Activated CD4-positive, CD25-positive, alpha-beta regulatory T cell treated with anti-CD3 and anti-CD28 coated beads, Interleukin-2, amount 50 U/mL, for 72 hours (primary cell): ENCODE measurements at places on chromosomes 2 and 18.

DNA sequence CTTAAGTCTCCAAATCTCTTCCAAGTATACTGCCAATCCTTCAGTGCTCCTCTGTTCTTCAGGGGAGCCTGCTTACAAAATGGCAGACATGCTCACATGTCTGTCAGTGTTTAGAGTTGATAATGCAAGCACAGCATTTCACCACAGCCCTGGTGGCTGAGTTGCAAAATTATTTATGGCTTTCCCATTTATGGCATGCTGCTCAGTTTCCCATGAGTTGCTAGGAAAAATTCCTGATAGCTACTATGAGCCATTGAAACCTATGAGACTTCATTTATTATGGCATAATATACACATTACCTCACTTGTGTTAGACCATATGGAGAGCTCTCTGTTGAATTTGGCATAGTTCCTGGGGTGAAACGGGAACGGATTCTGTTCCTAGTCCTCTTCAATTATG is 448.7 kb upstream of the TCF4 start:
- no peak for DNase-seq

GRCh38 chr2:184927040-184927439 is 328.7 kb downstream of the ZNF804A start:
- no peak for DNase-seq

DNA sequence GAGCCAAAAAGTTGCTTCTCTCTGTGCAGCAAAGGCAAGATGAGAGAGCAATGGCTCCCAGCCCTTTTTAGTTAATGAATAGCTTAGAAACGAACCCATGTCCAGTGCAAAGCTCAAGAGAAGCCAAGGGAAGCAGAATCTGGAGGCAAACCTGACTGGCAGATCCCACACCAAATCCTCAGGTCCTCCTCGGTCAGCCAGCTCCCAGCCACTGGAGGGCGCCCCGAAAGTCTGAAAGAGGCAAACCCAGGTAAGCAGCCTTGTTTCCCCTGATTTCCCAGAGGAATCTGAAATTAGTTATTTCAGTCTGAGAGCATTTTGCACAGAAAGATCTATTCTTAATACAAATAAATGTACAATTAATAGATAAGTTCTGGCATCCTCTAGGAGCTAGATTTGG is 71.3 kb upstream of the PID1 start:
- DNase-seq: no peak

GRCh38 chr18:41756141-41756540 is 198.9 kb upstream of the PIK3C3 start:
- no peak for DNase-seq

DNA sequence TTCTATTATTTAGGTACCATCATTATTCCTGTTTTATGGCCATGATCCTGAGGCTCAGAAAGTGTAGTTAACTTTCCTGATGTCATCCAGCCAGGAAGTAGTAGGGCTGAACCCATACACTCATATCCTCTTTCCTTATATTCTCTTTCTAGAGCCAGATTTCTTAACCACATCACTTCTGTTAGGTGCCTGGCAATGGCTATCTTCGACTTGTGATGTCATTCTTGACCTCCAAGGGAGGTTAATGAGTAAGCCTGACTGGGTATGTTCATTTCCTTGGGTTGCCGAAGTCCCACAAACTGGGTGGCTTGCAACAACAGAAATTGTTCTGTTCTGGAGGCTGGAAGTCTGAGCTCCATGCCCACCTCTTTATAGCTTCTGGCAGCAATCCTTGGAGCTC is 43.4 kb downstream of the ITGB6 start:
- DNase-seq: no peak
